ENCODE measurements at places on chromosomes 2 and 18.

- no peak for DNase-seq
Measured at GRCh38 chr18:48161911-48162698, 231.6 kb upstream of the SMAD2 start.

DNA sequence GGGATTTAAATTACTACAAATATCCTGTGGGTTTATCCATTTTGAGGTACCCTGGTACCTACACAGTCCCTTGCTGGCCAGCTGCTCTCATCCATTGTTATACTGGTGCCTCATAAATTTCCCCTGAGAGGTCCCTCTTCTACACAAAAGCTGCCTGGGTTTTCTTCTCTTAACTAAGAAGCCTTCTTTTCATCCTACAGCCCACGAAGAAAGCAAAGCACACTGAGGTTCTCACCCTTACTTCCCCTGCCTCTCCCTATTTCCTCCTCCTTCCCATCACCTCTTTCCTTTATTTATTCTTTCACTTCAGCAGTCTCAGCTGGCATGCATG, 154.9 kb downstream of the CSRNP3 start:
- DNase-seq, result no peak

GRCh38 chr18:58860747-58861231, 3.9 kb upstream of the ZNF532 start:
- no peak for DNase-seq

DNA sequence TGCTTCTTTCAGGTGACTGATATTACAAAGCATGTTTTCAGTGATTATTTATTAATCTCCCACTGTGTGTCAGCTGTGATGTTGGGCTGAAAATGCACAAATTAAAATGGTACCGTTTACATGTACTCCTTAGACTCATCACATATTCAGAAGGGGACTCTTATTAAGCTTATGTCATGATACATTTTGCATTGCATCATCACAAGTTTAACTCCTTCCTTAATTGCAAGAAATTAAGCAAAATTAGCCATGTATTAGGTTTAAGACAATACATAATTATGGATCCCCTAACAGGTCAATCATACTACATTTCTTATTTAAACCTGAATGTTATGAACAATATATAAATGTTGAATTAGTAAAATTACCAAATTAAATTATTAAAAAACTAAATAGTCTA, 899.1 kb downstream of the TMEM182 start:
- DNase-seq, result no peak

DNA sequence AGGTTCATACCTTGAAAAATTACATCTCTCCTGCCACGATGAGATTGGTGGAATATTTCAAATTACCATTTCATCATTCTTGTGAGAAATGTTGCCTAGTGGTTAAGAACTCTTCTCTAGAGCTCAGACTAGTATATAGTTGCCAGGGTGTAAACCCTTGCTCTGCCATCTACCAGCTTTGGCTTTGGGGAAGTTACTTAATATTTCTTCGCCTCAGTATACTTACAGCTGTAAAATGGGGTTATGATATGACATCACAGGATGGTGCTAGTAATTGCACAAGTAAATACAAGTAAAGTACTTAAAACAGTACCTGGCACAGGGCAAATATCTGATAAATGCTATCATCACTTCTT, 1.5 kb downstream of the SPOPL start:
- DNase-seq, result no peak

DNA sequence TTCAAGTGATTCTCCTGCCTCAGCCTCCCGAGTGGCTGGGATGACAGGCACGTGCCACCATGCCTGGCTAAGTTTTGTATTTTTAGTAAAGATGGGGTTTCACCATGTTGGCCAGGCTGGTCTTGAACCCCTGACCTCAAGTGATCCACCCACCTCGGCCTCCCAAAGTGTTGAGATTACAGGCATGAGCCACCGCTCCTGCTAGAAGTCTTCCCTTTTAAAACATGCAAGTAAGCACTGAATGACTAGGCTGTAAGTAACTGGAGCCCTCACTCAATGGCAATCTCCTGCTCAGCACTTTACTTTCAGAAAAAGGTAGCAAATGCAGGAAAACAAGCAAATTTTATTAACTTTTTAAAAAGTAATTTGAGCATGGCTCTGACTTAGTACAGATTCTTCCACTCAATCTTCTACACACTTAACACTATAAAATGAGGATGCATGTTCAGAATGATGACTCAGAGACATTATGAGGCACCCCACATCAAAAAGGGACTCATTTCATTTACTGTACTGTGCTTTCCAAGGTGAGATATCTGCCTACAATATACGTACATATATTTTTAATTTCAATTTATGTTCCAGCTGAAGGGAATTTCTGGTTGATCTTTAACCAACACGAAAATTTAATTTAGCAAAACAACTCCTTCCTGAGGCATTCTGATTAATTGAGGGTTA, 6.6 kb upstream of the NCK2 start:
- DNase-seq, result no peak

DNA sequence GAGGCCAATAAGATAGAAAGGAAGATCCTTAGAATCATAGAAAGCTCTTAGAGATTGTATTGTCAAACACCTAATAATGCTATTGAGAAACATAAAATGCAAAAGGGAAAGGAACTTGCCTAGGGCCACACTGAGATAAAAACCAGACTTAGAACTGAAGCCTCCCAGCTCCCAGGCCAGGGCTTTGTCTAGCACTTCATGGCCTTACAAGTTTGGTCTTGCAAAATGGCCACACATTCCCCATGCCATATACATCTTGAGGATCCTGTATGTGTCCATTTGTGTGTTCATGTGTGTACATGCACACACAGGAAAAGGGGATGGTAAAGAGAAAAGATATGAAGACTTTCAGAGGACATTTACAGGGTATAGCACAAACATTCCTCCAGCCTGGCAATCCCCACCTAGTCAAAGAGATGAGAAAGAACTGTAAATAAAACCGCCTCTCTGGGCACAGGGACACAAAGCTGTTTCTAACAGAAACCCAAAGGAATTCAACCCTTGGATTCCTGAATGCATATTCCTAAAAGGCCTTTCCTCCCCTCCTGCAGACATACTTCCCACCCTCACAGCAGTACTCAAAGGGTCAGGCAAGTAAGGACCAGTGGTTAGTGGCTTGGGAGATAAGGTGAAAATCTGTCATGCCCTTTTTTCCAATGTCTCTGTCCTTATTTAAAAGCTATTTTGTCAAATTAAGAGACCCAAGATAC, 99.7 kb upstream of the KLHL29 start:
- DNase-seq, result no peak

DNA sequence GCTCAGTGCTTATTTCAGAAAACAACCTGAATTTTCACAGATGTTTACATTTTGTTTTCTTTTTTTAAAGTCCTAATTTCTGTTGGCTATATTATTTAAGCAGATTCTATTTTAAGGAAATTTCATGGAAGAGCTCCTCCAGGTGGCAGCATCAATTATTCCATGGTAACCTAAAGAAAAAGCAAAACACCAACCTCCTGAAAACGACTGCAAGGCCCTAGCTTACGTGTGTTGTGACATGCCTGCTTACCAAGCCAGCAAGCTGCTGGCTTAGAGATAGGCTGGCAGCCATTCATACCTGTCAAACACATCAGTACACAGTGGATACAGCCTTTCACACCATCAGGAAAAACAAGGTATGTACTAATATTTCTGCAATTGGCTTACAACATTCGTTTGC, 64.9 kb downstream of the LPIN2 start:
- DNase-seq, result no peak

DNA sequence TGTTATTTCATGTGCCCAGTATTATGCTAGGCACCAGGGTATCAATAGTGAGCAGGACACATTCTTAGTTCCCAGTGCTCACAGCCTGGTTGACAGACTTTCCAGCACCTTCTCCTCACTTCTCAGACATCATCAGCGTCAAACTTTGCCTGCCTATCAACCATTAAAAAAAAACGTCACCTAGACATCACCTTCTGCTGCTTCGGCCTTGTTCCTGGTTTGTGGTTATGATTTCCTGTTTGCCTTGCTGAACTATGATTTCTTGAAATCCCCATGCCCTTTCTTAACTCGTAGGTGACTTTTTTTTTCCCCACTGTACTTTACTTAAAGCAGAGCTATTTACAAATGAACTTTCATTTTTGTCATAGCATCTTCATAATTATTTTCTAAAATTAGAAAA, 60.4 kb upstream of the NABP1 start:
- no peak for DNase-seq

- DNase-seq, result no peak
Measured at GRCh38 chr2:236873636-236874035, 212.1 kb upstream of the COPS8 start.

GRCh38 chr2:121599963-121600651, 49.2 kb downstream of the CLASP1 start:
- DNase-seq, result no peak

DNA sequence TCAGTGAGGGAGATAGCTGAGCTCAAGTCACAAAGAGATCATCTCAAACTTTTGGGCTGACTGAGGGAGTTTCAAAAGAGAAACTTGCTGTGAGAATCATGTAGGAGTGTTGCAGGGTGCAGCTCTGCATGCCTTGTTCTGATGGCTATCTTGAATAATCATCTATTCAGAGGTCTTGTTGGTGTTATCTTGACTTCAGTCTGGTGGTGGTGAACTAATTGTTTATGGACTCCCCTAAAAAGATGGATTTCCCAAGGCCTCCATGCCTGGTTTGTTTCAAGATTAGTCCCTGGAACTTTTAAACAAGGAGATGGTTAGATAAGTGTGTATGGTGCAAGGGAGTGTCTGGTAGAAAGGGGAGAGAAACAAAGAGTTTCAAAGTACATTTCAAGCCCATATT, 29.8 kb downstream of the SLC39A6 start:
- no peak for DNase-seq

DNA sequence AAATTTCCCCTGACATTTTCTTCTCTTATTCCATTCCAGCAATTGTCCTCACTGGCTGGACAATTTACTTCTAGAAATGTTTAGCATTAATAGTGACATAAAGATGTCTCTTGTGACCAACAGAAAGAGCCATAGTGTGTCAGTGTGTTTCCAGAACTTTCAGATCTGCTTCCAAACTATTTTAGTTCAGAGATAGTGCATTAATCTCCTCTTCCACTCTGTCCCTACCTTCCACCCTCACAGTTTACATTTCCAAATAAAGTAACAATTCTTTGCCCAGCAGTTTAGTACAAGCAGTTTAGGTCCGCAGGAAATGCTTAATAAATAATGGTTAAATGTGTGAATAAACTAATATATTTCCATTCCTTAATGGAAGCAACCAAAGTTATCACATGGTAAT, 24.5 kb upstream of the RAPGEF4 start:
- DNase-seq, result no peak

DNA sequence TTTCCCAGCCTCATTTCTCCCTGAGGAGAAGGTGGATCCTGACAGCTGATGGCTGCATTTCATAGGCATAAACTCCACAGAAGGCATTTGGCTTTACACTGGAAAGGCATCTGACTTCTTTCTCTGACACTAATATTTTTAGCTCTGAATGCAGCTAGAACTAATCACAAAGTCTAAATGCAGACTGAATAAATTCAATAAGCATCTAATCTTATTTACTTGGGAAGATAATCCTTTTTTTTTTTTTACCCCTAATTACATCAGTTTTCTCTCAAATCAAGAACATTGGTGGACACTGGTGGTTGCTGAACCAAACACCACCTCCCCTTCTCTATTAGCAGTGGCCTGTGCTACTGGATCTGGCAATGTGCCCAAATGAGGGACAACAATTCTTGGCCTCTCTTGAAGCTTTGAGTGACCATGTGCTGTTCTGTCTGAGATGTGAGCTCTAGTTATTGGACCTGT, 50.9 kb upstream of the CD226 start:
- DNase-seq, result peak; percentile 48

DNA sequence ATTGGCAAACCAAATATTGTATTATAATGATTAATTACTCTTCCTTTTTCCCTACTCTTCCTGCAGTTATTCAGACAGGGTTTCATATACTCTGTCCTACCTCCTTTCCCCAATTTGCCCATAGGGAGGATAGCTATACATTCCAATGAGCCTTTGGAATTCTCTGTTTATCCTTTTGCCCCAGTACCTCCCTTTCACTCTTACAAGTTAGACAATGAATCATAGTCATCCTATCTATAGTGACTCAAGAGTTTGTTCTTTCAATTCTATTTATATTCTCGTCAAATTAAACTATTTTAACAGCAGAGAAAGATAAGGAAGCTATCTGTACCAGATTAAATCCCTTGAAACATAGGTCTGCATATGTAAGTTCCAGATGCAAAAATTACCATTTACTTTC, 437.5 kb downstream of the NR4A2 start:
- no peak for DNase-seq

GRCh38 chr2:166375736-166376487, at the start of gene SCN9A:
Gene SCN9A, minus strand, starts transcription at chr2:166375944. Its CDS starts 64,188 bp downstream, at chr2:166311756.
- DNase-seq, result peak; percentile 86

DNA sequence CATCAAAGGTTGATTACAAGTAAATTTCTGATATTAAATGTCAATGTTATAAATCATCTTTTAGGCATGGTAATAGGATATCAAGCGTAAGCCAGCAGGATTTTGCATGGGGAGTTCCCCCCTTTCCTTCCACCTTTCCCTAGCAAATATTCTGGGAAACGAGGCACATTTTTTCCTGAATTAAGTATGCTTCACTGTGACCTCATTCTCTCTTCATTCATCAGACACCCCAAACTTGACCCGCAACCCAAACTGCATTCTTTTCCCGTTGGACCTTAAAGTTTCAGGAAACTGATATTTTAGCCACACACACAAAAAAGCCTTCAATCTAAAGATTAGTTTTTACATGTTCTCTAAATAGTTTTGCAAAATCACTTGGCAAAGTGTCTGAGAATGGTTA, 214.5 kb upstream of the CTAGE1 start:
- DNase-seq, result no peak

GRCh38 chr2:27290549-27290948, 8.3 kb downstream of the TRIM54 start:
- no peak for DNase-seq

DNA sequence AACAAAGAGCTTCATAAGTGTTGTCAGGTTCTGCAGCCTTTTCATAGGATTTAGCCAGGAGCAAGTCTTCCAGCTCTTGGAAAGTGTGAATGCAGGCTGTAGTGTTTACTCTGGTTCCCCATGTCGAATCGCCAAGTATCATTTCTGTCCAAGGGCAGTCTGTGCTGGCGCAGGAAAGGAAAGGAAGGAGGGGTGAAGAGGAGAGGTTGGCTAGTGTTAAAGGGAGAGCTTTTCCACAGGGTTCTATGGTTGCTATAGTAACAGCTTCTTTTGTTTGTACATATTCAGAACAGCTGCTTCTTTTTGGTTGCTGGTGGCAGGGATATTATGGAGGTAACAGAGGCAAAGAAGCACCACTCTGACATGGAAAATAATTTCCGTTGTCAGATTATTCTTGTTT, 69.9 kb downstream of the KCNH7 start:
- no peak for DNase-seq

GRCh38 chr18:9380621-9381395, 46.2 kb downstream of the TWSG1 start:
- DNase-seq, result no peak

- no peak for DNase-seq
Measured at GRCh38 chr2:191598296-191598695, 79.6 kb upstream of the NABP1 start.

Data from right cardiac atrium (tissue), 5 donors.